ENCODE measurements at places on chromosomes 2 and 18.
A peak's percentile ranks its signal among the peaks of the same experiment; 100 is the strongest.

- no peak for DNase-seq
These were observed 1.6 kb downstream of the TMEM177 start for GRCh38 chr2:119680457-119681202.

GRCh38 chr2:3223080-3223923 lies 154.3 kb downstream of the EIPR1 start:
- peak; percentile 34 for DNase-seq

DNA sequence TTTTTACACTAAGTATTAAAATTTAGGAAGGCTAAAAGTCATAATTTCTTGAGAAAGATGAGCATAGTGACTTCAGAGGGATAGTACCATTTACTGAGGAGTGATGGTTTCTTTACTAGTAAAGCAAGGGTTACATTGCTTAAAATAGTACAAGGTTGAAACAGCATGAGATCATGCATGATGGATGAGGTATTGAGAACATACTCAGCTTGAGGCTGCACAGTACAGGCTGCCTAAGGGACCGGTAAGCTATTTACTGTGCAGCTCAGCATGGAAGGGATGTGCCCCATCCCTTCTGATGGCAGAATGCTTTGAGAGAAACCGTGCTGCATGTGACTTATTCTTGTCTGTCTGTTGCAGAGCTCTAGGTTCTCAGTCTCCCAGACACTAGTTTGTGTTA lies 122.1 kb downstream of the EML6 start:
- no peak for DNase-seq

- no peak for DNase-seq
These were observed 20.5 kb upstream of the SLC35F5 start for GRCh38 chr2:113776949-113777348.

GRCh38 chr2:133130548-133131246 lies 437.6 kb downstream of the NCKAP5 start:
- no peak for DNase-seq

GRCh38 chr2:192216336-192216735 lies 21.6 kb upstream of the TMEFF2 start:
- no peak for DNase-seq

- DNase-seq: no peak
These were observed 165.2 kb downstream of the SUCLG1 start for GRCh38 chr2:84293791-84294380.

- no peak for DNase-seq
These were observed 125.0 kb upstream of the MSH6 start for GRCh38 chr2:47657886-47658489.

DNA sequence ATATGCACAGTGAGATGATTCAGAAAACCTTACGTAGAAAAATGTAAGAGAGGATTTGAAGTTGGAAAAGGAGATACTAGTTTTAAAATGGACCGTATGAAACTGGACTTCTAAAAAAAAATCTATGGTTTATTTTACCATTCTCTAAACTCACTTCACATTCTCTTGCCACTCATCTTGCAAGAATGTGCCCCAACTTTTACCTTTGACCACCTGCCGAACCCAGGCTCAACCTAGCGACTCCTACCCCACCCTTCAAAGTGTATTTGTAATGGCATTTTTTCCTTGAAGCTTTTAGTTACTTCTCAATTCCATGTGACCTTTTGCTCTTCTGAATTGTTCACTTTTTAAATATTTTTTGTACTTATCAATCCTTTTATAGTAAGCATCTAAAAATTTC lies 160.8 kb downstream of the PHLPP1 start:
- no peak for DNase-seq

- no peak for DNase-seq
These were observed 17.9 kb downstream of the ANKMY1 start for GRCh38 chr2:240539906-240540305.

DNA sequence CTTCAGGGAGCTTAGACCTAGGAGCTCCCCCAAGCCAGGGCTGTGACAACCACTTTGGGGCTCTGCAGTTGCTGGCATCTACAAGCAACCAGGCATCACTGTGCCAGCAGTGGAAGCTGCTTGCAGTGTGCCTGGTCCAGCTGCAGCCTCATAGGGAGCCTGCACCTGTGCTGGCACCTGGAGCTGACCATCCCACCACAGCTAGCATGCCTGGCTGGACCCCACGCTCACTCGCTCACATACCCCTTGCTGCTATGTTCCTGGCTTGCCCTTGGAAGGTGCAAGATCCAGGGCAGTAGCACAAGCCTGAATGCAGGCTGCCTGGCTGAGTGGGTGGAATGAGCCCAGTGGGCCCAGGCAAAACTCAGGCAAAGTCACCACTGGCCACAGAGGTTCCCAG lies 82.5 kb downstream of the ZNF804A start:
- no peak for DNase-seq

DNA sequence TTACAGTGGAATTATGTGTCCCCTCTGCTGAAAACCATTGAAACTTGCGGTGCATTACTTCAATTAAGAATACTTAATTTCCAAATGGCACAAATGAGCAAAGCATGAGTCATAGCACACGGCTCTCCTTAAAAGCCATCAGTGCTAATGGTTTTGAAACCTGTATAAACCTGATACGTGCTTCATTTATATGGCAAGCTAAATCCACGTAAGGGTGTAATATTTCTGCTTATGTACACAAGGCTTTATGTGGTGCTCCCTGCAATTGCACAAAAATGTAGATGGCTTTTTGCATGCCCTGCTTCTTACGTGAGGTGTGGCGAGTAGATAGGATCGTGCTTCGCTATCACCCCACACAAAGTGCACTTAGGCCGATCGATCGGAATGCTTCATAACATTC lies 840.9 kb downstream of the GALR1 start:
- no peak for DNase-seq

GRCh38 chr2:206521612-206522011 lies 78.3 kb downstream of the ADAM23 start:
- peak; percentile 4 for DNase-seq

GRCh38 chr18:41973983-41974382 lies 18.9 kb downstream of the PIK3C3 start:
- DNase-seq: no peak

DNA sequence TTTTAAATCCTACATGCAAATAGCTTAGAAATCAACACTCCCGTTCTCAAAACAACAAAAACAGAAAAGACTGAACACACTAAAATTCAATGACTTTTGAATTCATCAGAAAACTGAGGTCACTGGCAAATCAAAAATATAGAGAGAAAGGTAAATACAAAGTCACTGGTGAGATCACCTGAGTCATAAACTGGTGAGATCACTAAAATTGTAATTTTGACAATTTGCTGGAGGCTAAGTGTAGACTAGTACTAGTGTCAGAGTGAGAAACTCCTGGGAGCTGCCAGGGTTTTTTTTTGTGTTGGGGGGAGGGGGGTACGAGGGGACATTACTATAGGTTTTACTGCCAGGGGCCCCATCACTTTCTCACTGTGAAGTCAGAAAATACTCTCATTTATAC lies 1876.0 kb upstream of the CELF4 start:
- no peak for DNase-seq

- DNase-seq: no peak
These were observed 32.2 kb upstream of the ST3GAL5 start for GRCh38 chr2:85920810-85921545.

DNA sequence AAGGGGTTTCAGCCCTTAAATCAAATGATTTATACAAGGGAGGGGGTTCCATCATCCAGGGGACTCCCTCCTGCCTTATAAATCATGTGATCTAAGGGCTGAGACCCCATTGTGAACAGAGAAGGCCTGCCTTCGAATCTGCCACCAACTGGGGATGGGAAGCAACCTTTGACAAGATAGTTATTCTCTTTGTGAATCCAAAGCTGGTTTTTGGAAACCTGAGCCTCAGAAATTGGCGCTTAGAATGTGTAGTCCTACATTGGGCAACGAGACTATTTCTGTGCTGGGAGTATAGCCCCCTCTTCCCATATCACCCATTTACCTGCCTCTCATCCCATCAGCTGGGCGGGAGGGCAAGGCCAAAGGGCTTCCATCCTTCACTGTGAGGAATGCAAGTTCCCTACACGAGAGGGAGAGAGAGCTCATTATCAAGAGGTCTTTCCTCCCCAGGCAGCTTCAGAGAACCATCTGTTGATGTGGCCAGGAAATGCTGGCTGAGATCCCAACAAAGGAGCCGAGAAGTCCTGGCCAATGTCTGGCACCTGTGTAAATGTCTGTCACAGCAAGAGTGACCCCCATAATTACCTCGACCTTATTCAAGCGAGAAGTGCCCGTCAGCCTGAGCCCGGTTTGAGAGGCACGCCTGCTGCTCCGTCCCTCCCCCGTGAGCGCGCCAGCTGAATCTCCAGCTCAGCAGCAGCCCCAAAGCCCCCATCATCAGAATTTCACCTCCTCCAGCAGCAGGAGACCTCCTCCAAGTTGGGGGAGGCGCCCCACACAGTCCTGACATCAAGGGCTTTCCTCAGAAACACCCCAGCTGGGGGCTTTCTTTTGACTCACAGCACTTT lies 48.4 kb upstream of the APCDD1 start:
- no peak for DNase-seq

All from CD4-positive, CD25-positive, alpha-beta regulatory T cell (primary cell).